ENCODE measurements at places on chromosomes 12 and 14.

- no peak for DNase-seq
Measured at GRCh38 chr12:29676676-29677075, 107.1 kb downstream of the TMTC1 start.

DNA sequence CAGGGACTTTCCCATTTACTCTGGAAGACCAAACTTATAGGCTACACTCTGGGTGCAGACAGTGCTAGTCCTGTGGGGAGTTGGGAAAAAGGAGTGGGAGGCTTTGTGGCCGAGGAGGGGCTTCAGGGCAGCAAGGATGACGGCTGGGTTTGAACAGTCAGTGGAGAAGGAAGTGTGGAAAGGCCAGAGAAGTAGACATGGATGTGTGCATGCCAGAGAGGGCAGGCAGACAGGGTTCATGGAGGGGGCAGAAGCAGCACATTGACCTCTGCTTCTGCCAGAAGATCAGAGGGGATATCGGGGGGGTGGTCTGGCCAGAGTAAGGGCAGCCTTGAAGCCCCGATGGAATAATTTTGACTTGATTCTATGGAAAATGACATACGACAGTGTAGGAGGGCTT, 27.2 kb upstream of the KCNA5 start:
- DNase-seq: no peak

DNA sequence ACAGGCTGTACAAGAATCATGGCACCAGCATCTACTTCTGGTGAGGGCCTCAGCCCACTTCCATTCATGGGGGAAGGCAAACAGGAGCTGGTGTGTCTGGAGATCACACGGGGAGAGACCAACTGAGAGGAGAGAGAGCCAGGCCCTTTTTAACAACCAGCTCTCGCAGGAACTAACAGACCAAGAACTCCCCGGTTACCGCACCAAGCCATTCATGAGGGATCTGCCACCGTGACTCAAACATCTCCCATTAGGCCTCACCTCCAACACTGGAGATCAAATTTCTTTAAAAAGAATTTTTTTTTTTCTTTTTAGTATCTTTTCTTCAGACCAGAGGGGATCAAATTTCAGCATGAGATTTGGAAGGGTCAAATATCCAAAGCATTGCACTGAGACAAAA, 16.7 kb upstream of the AQP2 start:
- no peak for DNase-seq

- DNase-seq: no peak
Measured at GRCh38 chr12:95623554-95624170, 72.4 kb upstream of the USP44 start.

DNA sequence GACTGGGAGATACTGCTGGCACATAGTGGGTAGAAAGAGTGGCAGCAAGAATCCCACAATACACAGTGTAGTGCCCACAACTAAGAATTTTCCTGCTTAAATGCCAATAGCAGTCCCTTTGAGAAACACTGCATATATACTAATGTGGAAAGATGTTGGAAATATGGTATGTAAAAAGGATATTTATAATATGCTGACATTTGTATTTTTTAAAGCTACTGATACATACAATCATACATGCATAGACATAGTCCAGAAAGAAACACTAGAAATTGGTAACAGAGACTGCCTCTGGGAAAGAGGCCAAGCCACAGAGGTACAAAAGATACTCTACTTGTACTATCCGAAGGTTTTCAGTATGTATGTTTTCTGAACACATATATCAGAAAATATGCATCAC, 30.3 kb downstream of the TRIP11 start:
- DNase-seq: no peak

DNA sequence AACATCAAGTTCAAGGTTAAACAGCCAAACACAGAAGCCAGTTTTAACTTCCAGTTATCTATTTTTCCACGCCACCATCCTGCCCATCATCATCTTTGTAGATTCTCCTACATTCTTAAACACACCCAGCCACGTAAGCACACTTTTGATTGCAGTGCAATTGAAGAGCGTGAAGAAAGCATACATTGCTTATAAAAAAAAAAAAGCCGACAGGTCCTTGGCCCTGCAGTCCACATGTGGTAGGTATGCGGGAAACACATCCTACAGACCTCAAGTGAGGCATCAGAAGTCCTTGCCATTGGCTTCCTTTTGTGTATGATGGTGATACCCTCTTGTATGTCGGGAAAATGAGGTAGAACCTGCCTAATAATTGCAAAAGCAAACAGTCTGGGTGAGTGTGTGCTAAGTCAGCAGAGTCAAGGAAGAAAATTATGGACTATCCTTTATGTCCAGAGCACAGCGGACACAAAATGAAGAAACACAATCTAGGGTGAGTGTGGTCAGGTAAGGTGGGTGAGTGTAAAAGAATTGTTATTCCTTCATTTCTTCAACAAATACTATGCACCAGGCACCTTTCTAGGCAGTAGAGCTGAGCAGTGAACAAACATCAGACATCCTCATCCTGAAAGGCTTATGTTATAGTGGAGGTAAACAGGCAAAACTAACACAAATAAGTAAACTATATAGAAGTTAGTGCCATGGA, 51.5 kb downstream of the EID3 start:
- no peak for DNase-seq

- no peak for DNase-seq
Measured at GRCh38 chr14:50559990-50560930, at the start of gene ATL1. Gene ATL1 (plus strand): TSS chr14:50560145. CDS start chr14:50560266, 121 bp downstream.

GRCh38 chr14:32593290-32593942, 264.3 kb downstream of the AKAP6 start:
- DNase-seq: no peak

GRCh38 chr12:132736913-132737312, 24.7 kb downstream of the ANKLE2 start:
- DNase-seq: no peak

GRCh38 chr12:1380171-1380851, 214.1 kb downstream of the FBXL14 start:
- no peak for DNase-seq

GRCh38 chr14:56657604-56658003, 78.0 kb downstream of the TMEM260 start:
- DNase-seq: no peak

DNA sequence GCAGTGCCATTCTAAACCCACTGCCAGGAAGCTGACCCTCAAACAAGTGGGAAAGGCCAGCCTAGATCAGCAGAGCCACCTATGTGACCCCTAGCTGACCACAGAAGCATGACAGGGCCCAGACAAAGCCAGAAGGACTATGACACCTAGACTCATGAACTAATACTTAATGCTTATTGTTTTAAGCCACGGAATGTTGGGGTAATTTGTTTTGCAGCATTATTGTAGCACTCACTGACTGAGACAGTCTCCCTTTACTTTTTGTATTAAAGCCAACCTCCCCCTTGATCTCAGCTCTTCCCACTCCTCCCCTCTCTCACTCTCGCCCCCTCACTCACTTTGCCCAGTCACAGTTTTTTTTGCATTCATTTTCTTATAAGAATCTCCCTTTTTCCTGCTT, 186.4 kb downstream of the RBM19 start:
- no peak for DNase-seq

DNA sequence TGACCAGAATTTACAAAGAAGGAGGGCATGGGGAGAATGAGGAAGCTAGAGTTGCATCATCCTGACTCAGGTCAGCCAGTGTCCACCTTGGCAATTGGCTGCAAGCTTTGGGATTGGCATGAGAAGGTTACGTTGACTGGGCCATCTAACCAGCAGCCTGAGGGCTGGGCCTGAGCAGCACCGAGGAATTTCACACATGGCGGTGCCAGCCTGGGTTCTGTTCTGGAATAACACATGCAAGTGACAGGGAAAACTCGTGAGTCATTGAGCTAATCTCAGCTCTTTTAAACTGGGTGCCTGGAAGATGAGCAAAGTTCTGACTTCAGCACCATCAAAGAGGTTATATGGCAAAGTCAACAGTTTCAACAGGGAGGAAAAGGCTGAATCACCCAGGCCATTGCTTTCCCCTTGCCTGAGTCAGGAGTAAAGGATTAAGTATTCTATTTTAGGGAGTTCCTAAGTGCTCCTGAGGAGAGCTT, 543.2 kb upstream of the TBX3 start:
- peak; percentile 75 for DNase-seq

DNA sequence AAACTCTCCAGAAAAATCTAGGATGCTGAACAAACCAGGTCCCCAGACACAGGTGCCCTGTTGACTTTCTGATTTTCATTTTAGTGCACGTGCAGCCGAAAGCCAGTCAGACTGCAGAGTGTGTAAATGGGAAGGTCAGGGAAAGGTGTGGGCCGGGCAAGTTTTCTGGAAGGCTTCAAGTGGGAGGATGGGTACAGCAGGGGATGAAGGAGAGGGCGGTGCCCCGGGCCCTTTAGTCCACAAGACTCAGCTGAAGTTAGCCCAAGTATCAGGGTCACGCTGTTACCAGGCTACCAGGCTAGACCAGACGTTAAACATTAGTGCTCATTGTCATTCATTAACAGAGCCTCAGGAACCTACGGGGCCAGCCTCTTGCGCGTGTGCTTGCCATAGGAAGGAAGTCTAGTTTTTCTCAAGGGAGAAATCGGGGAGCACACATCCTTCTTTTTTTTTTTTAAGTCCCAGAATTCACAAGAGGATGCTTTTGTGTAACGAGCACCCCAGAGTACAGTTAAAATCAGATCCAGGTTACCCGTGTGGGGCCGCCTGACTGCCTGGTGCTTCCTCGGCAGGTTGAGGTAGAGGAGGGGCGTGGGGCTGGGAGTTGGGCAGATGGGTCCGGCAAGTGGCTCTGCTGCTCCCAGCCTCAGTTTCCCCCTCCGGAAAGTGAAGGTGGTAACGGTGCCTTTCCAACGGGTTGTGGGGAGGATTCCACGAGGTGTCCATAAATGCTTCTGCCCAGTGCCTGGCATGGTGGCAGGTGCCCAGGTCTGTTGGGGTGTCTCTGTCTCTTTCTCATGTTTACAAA, 19.1 kb downstream of the BCL7A start:
- no peak for DNase-seq

DNA sequence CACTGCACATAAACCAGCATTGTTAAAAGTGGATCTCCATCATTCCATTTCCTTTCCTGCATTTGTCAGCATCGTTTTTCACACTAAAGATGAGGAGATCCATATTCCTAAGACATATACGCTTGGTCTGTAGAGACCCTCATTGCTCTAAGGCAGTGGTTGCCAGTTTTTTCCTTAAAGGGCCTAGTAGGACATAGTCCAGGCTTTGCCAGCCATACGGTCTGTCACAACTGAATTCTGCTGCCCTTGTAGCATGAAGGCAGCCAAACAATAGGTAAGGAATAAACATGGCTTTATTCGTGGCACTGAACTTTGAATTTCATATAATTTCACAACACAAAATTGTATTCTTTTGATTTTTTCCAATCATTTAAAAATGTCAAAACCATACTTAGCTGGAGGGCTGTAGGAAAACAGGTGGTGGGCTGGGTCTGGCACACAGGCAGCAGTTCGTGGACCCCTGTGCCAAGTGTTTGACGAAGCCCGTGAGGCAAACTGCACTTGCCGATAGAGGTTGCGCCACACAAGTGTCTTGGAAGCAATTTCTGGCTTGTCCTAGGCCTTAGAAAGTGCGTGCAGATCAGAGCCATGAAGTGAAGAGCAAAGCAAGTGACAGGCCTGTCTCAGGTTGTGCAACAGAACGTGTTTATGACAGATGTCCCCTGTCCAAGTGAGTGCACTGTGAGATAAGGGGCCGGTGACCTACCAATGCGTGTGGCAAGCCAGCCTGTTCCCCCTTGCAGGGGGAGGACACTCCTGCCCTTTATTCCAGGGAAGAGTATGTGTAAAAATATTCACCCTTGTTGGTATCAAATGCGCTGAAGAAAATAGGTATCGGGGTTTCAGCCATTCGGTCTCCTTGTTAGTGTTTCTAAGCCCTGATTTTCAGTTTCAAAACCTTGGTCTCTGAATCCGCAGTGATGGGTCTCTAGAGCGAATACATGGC, 916 bp upstream of the CHPT1 start:
- DNase-seq: no peak

- peak; percentile 64 for DNase-seq
Measured at GRCh38 chr12:109097435-109098182, at the start of gene UNG. Gene UNG (plus strand): TSS chr12:109097597. CDS start chr12:109097680, 83 bp downstream.

DNA sequence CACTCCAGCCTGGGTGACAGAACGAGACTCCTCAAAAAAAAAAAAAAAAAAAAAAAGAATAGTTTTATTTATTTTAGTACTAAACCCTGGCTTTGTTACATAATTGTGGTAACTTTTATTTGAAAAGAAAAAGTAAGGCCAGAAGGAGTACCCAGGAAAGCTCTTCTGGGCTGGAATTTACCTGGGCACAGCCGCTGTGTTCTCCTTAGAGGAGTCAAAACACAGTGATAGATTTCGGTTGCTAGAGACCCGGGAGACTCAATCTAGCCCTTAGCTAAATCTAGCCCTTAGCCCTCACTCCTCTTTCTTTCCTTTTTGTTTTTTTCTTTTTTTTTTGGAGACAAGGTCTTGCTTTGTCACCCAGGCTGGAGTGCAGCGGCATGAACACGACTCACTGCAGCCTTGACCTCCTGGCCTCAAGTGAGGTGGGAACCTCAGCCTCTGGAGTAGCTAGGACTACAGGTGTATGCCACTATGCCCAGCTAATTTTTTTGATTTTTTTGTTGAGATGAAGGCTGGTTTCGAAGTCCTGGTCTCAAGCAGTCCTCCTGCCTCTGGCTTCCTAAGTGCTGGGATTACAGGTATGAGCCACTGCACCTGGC, 49.7 kb downstream of the SYNE2 start:
- DNase-seq: no peak

DNA sequence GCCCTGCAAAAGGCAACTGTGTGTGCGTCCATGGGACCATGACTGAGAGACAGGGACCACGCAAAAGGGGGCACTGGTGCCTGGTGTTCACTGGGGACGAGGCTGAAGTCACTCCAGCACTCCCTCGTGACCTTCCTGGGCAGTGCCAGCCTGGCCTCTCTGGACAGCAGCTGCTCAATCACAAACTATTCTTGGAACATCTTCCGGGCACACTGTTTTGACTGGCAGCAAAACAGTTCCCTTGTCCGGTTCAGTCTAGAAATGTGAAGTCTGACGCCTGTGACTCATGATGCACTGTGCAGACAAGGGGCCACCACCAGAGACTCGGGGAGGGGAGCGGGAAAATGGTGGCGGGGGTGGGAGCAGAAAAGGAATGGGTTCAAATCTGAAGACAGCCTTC, 20.8 kb downstream of the SNRNP35 start:
- DNase-seq: no peak

DNA sequence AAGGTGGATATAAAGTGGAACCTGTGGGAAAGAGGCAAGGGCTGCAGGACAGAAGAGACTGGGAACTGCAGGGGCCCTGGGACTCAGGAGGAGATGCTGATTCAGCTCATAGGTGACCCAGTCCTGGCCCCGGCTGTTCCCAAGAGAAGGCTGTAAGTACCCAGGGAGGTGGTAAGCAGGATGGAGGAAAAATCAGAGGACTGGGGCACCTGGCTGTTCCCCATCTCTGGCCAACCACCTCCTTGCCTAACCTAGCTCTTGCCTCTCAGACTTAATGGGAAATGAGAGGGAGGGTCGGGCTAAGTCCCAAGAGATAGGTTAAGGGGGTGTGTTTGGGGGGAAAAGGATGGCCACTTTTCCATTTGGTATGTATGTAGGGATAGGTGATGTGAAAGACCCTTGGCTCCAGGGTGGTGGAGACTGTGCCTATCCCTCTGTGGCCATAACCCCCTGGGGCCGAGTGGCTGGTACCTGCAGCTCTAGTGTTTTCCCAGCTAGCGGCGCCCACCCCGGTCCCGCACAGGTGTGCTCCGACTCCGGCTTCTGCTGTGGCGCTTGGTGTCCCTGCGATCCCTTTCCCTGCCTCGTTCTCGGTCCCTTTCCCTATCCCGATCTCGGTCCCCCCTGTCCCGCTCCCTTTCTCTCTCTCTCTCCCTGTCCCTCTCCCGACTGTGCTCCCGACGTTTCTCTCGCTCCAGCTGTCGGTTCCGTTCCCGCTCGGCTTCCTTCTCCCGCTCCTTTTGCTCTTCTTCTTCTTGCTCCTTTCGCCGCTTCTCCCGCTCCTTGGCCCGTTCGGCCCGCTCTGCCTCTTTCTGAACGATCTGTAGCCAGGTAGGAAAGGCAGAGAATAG, 1.6 kb upstream of the CDH24 start:
- DNase-seq: no peak
